ENCODE measurements at places on chromosomes 1 and 21.

- DNase-seq = no peak
Measured at GRCh38 chr1:61270761-61271411, 188.5 kb downstream of the NFIA start.

DNA sequence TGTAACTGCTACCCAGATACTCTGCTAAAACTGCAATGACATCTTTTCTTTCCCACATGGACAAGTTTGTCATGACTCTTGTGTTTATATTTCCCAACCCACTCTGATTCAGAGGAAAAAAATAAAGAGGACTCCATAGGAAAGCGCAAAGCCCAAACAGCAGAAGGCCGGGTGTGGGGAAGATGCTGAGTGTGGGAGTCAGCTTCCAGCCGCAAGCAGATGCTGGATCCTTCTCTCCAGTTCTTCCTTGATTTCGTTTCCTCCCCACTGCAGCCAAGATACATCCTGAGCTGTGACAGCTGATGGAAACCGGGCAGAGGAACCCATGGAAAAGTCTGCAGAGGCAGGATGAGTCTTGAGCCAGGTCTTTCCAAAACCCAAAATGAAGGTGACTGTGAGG lies 498.2 kb downstream of the PLPP3 start:
- no peak for DNase-seq

DNA sequence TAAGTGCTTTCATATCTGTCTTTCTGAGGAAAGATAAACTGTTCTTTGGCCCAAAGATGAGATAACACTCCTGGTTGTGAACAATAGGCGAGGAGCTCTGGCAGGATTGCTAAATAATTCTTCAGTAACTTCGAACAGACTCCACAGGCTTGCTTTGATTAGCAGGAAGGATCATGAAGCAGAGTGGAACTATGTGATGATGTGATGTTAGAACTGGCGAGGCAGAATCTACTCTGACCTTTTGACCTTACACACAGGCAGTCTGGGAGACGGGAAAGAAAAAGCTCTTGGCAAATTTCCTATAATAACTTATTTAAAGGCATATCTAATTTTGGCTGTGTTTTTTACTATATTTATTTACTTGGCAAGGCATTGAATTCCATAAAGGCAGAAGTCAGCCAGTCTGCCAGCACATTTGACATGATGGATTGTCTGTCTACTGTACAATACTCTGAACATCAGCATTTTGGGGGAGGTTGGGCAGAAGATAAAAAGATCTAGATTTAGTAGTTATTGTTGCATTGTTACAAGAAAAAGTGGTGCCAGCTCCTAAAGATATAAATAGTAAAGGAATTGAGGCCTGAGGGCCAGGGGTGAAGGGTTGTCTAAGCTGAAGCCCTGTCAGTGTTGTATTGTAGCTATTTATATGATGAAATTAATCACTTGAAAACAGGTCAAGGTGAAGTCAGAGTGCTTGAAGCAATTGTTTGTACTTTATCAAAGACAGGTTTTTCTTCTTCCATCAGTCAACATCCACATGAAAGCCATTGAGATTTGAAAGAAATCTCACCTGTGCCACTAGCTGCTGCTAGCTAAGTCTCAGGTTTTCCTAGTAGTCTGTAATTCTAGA lies 708.8 kb downstream of the LTN1 start:
- no peak for DNase-seq

DNA sequence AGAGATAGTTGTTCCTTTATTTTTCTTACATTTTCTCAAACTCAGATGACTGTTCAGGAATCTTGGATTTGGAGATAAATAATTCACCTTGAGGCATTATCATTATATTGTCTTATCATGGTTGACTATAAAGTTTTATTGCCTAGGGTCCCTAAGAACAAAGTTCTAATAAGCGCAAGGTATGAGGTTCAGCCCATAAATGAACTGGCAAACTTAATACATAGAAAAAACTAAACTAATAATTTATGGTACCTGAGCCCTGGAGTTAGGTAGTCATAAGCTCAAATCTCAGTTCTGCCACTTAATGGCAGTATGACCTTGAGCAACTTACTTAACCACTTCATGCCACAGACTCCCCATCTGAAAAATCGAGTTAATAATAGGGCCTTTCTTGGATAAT lies 334.0 kb upstream of the PBX1 start:
- DNase-seq = no peak

DNA sequence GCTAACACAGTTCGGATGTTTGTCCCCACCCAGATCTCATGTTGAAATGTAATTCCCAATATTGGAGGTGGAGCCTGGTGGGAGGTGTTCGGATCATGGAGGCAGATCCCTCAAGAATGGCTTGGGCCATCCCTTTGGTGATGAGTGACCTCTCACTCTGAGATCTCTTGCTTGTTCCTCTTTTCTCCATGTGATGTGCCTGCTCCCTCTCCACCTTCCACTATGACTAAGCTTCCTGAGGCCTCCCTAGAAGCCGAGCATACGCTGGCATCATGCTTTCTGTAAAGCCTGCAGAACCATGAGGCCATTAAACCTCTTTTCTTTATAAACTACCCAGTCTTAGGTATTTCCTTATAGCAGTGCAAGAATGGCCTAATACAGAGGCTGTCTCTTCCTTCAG lies 8.1 kb upstream of the PLA2G5 start:
- no peak for DNase-seq

DNA sequence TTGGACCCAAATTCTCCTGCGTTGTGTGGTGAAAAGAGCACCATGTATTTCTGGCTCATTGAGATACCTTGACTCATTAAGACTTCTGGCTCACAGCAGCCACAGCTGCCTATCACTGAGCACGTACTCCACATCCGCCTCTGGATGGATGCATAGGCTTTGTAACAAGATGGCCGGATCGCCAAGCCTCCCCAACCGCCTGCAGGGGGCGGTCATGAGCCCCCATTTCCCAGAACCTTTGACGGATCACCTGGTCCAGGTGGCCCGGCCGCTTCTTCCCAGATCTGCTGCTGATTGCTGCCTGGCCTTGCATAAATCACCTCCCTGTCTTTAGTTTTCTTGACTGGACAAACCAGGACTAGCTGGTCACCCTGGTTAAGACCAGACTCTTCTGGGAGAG lies 156.5 kb upstream of the KLHDC7A start:
- DNase-seq = no peak

- DNase-seq = no peak
Measured at GRCh38 chr1:174070614-174071013, 48.5 kb upstream of the RC3H1 start.

DNA sequence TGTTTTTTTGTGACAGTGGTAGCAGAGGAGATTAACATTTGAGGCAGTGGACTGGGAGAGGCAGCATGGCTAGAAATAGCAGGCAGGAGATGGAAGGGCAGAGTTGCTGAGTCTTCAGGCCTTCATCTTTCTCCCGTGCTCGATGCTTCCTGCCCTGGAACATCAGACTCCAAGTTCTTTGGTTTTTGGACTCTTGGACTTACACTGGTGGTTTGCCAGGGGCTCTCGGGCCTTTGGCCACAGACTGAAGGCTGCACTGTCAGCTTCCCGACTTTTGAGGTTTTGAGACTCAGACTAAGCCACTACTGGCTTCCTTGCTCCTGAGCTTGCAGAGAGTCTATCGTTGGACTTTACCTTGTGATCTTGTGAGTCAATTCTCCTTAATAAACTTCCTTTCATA lies 24.2 kb upstream of the LEFTY2 start:
- no peak for DNase-seq

- no peak for DNase-seq
Measured at GRCh38 chr1:88509379-88509778, 174.7 kb upstream of the PKN2 start.

GRCh38 chr1:95183952-95184351 lies 50.1 kb upstream of the RWDD3 start:
- DNase-seq = no peak

DNA sequence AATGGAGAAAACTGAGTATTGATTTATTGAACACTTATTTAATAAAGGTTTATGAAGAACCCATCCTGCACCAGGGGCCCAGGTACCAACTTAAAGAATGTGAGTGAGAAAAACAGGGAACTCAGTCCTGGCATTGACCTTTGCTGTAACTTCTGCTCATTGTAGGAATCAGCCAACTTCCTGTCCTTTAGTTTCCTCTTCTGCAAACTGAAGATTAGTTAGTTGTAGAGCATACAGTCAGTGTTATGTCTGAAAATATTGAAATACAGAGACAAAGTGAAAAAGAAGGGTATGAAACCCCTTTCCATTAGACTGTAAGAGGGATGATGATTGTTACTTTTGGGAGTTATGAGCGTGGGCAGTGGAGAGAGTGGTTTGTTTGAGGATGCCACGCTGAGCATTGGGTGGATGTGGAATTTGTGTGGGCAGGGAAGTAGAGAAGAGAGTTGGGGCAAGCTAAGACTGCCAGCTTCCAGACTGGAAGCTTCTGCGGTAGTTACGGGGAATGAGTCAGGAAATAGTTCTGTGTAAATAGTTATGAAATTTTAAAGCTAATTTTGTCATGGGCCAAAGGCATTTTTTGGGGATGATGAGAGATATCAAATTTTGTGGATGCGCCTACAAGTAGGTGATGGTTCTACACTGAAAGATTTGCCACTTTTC lies 89.2 kb downstream of the GPR88 start:
- DNase-seq = no peak

DNA sequence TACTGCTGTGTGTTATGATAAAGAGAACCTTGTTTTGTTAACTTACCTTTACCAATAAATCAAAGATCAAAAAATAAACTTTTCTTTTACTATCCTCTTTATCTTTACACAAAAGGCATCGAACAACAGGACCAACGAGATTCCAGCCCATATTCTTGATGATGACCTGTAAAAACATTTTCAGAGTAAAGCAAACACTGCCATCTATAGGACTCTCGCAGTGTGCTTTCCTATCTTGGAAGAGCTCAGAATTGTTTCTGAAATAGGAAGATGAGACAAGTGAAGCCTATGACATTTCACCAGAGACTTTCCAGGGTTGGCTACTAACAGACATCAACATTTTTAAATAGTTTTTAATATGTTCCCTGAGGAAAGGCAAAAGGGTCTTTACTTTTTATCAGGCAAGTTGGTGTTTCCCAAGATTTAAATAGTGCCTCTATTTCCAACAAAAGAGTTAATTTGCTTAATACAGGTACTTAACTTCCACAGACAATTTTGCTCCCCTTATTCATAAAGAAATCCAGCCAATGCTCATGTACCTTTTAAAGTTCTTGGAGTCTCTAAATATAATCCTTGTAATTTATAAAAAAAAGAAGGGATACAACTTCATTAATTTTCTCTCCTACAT lies 7.3 kb downstream of the GLMN start:
- DNase-seq = no peak

GRCh38 chr1:228362884-228363450 lies 43.7 kb downstream of the TRIM11 start:
- no peak for DNase-seq

GRCh38 chr21:41318218-41318617 lies 1.6 kb downstream of the FAM3B start:
- no peak for DNase-seq

- DNase-seq = no peak
Measured at GRCh38 chr1:104629589-104629988, 879.9 kb downstream of the AMY1C start.

DNA sequence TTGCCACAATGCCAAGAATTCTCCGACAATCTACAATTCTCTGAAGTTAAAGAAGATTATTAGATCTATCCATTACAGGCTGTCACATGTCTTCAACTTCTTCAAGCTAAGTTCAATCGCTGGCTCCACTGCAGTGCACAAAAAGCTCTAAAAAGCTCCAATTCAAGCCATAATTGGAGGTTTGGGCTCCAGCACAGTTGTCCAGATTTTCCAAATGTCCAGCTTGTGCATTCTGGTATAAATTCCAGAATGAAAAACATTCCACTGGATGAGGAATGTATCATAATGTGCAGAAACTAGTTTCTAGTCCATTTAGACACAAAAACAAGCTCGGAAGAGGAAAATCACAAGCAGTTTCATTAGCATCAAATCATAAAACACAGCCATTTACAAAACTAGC lies 138.6 kb downstream of the NRIP1 start:
- DNase-seq = no peak

DNA sequence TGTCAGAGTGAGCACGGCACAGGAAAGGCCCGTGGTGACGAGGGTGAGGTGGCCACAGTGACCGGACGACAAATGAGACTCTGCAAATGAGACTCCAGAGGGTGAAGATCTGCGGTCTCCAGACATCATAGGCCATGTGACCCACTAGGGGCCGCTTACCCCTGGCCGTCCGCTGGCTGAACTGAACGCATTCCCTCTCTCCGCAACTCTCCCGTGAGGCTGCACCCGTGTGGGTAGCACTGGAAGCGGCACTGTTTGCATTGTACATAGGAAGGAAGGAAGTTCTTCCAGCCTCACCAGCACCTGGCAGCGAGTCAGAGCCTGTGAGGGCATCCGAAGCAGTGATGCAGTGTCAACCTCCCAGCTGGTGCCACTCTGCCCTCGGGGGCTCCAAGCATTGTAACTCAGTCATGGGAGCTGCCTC lies 23.6 kb upstream of the SPSB1 start:
- no peak for DNase-seq

- DNase-seq = peak; percentile 27
Measured at GRCh38 chr1:232226197-232226712, 403.7 kb downstream of the SIPA1L2 start.

GRCh38 chr1:44537956-44538355 lies 132.9 kb downstream of the RNF220 start:
- no peak for DNase-seq

GRCh38 chr1:209473025-209473424 lies 110.5 kb upstream of the CAMK1G start:
- no peak for DNase-seq

DNA sequence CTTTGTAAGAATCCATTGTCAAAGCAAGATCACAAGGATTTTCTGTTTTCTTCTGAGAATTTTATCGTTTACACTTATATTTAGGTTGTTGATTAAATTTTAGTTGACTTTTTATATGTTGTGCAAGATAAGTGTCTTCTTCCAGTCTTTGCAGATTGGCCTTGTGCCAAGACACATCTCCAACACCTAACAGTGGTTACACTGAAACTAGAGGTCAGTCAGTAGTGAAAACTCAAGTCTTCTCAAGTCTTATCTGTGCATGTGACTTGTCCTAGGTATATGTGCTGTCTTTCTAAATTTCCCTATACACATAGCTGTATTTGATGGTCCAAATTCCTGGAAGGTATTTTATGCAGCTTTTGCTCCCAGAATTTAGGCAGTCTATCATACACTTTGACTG lies 1183.2 kb upstream of the B3GALT2 start:
- DNase-seq = no peak

GRCh38 chr1:226662642-226663326 lies 76.3 kb downstream of the ITPKB start:
- DNase-seq = peak; percentile 57

- DNase-seq = no peak
Measured at GRCh38 chr21:15441992-15442391, 287.8 kb upstream of the USP25 start.

- no peak for DNase-seq
Measured at GRCh38 chr1:205588636-205589035, 43.2 kb downstream of the ELK4 start.
